ENCODE measurements at places on chromosomes 5 and 9.

- DNase-seq: no peak
Observed at GRCh38 chr5:113950186-113950585, 411.7 kb upstream of the KCNN2 start.

DNA sequence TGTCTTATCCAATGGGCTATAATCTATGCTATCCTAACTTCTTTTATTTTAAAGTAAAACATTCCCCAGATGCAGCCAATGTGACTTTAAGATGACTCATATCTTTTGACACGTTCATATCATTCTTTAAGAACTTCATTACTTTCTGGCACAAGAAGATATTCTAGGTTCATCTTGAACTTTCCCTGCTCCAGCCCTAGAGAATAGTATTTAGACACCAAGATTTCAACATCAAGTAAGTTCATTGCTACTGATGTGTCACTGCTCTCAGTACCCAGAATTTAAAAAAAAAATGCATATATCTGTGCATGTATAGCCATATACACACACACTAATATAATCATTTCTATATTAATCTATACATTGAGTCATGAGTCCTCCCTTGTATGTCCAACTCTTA is 175.2 kb downstream of the SAXO1 start:
- no peak for DNase-seq

DNA sequence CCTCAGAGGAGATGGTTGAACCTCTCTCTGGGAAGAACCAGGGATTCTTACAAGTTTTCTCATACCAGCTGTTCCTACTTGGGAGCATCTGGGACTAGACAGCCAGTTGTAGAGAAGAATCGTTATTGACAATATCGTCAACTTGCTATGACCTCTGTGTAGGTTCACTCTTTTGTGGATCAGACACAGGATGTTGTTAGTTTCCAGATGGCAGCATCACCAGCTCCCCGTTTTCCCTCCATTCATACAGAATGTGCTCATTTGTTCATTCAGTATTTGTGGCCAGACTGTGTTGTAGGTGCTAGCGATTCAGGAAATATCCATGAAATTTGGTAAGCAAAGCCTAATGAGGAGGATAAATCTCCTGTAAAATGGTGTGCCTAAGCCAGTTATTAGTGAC is 3.7 kb downstream of the PDE8B start:
- DNase-seq: no peak

- no peak for DNase-seq
Observed at GRCh38 chr9:86909388-86909787, 37.9 kb downstream of the GAS1 start.

DNA sequence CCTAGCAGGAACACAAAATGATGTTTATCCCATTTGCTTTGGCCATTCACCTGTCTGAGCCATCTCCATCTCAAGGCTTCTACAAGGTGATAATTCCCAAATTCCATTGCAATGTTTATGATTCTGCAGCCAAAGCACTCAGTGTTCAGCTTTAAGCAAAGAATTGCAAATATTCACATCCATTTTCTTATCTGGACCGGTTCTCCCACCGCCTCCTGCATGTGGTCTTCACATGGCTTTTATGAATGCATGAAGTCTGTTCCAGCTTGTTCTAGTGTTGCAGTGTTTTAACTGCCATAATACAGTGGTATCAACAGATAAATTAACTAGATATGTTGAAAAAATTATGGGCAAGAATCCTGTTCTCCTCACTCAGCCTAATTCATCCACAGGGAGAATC is 443.0 kb upstream of the KLF4 start:
- no peak for DNase-seq

DNA sequence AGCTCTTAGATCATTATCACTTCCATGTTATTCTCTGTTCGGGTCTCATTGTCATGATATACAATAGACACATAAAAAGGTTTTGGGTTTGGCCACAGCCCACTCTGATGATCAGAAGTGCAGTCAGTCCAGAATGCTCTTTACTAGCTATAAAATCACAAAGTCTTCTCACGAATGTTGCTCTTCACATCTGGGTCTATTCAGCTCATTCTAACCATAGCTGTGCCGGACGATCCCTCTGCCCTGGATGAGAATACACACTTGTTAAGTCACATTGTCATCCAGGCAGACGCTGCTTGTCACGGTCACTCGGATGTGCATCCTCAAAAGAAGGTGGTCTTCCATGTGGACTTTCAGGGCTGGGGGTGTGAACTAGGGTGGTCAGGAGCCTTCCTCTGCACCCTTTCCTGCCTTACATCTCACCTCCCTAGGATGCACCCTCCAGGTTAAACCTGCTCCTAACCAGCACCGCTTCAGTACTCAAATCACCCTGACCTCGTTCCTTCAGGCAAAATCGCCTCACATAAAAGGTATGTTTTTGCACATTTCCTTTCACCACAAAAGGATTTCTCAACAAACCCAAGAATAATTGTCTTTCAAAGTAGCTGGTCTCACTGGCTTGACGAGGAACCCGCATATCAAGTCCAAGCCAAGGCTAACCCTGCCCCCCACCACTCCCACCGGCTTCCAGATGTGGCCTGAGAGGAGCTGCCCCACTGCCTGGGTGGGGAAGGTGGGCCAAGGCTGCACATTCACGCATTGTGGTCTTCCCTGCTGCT is 21.9 kb downstream of the ANKH start:
- no peak for DNase-seq
